ENCODE measurements at places on chromosomes 3 and 15.

GRCh38 chr3:160176923-160177322 is 48.3 kb upstream of the C3orf80 start:
- DNase-seq = no peak

GRCh38 chr3:8768364-8769087 is 887 bp downstream of the OXTR start:
- no peak for DNase-seq

DNA sequence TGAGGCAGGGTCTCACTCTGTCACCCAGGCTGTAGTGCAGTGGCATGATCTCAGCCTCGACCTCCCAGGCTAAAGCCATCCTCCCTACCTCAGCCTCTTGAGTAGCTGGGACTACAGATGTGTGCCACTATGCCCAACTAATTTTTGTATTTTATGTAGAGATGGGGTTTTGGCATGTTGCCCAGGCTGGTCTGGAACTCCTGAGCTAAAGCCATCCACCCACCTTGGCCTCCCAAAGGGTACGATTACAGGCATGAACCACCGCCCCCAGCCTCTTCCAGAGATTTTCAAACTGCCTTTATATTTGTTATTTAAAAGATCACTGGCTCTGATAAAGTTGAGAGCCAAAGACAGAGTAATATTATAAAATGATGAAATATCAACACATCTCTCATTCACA is 37.3 kb downstream of the BSN start:
- DNase-seq = no peak

DNA sequence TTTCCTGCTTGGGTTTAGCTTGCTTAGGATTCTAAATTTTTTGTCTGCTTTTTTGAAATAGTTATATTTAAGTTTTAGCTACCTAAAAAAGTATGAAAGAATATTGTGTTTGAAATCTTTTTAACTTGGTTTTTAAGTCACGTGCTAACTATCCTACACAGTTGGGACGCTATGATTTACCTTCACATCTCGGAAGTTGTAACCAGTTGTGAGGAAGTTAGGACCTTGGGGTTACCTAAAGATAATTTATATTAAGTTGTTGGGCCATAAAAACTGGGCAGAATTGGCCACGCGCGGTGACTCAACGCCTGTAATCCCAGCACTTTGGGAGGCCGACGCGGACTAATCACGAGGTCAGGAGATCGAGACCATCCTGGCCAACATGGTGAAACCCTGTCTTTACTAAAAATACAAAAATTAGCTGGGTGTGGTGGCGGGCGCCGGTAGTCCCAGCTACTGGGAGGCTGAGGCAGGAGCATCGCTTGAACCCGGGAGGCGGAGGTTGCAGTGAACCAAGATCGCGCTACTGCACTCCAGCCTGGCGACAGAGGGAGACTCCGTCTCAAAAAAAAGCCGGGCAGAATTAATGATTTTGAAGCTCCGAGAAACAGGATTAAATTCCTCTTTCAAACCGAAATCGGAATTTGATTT is 1.0 kb downstream of the ZFAND6 start:
- no peak for DNase-seq

DNA sequence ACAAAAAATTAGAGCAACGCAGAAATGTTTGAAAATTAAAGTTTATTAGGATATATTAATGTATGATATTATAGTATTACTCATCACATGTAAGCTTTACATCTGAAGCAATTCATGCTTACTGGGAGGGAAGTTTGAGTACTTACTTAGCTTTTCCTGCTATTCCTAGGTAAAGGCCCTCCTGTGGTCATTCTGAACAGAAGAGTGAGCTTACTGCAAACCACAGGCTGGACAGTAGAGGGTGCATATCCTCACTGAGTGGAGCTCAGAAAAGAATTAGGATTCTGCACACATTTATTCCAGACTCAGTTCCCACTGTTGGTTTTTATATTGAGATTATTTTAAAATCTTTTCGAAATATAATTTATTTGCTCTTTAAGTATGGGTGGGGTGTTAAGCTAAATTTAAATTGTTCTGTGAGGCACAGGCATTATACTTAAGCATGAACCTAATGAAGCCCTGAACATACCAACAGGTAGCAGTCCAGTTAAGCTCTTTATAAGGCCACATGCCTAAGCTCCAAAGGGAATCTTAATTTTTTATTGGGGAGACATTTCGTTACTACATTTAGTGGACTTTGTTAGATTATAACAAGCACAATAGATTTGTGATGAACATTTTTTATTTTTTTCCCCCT is 10.2 kb downstream of the MRPS22 start:
- DNase-seq = no peak
